ENCODE measurements at places on chromosomes 6 and 20.

DNA sequence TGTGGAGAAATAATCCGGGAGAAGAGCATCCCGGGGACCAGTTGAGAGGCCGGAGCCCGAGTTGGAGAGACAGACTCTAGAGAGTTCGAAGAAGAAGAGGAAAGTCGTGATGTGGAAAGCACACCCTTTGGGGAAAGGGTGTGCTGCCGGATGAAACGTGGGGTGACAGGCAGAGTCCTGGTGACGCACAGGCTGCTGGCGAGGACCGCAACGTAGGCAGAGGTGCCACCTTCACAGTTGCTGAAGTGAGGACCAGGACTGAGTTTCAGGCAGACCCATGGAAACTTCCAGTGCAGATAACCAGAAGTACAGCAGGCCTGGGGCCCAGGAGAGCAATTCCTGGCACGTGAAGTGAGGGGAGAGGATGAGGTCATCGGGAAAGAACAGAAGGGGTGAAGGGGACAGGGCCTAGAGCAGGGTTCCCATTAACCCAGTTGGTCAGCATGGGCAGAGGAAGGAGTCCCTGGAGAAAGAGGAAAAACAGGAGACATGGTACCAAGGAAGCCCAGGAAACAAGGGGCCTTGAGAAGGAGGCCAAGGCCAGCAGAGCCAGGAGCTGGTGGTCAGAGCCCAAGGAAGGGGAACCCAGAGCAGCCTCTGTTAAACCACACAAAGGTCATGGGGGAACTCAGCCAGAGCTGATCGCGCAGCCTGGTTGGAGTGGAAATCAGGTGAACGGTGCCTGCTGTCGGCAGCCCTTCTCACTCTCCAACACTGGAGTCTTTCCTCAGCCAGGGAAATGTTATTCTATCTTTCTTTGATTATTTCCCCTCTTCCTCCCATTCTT, 84.1 kb downstream of the PRND start:
- no peak for DNase-seq

DNA sequence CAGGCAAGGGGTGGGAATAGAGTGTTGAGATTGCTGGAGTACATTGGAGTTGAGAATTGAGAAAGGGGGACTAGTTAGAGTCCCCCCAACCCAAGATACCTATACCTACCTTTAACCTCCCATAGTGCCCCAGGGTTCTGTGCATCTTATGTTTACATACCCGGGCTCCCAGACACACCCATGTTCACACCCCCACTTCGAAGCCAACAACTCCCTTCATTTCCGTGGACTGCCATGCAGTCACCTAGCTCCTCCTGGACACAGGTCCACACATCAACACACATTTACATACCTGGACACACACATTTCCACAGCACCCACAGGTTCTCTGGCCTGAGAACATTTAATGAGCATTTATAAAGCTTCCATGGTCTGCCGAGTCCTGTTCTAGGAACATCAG, 5.1 kb downstream of the TMEM63B start:
- no peak for DNase-seq

- no peak for DNase-seq
Measured at GRCh38 chr20:23415959-23416583, 5.2 kb downstream of the NAPB start.

DNA sequence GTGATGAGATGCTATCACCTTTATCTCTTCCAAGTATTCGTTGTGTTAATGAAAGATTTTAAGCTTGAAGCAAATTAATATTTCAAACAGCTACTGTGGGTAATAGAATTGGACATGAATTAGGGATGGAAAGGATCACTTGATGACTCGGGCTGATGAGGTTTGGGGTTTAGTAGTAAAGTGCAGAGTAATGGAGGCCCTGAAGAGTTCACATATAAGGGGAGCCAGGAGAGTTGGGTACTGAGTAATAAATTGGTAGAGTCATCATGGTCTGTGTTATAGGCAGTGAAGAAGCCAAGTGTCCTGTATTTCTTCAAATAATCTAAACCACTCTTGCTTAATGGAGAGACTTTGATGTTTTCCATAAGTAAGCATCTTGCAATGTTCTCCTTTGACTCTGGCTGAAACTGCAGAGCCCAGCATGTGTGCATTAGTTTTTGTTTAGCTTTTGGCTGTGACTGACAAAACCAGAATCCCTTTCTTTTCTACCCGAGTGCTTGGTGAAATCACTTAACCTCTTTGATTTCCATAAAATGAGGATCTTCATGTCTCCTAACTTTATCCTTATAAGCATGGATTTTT, 57.6 kb downstream of the L3MBTL3 start:
- DNase-seq, result no peak

GRCh38 chr6:103799971-103800670, 1059.6 kb downstream of the HACE1 start:
- DNase-seq, result no peak

Measured in CMK (cell line).